ENCODE measurements at places on chromosomes 13 and 19.

- DNase-seq: no peak
Measured at GRCh38 chr13:113550453-113550852, 34.1 kb upstream of the TFDP1 start.

DNA sequence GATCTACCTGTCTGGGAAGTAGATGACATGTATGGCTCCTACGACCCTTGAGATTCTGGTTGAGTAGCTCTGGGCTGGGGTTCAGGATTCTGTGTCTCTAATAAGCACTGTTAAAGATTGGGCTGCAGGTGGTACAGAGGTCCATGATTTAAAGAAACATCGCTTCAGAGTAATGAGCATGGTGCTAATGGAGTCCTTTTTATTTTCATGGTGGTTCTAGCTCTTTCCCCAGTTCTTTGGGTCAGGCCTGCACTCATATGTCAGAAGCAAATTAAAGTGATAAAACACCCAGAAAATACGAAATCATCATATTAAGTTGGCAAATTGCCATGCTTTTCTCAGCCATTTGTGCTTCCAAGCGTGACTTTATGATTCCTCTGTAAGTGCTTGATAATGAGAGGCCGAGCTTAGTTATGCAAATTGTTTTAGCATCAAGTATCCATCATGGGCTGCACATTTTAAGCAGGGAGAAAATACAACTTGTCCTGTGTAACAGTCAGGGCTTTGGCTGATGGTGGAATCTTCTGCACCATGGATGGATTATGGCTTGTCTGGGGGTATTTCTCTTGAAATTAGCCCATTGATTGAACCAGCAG lies 45.1 kb downstream of the MTUS2 start:
- DNase-seq: no peak

DNA sequence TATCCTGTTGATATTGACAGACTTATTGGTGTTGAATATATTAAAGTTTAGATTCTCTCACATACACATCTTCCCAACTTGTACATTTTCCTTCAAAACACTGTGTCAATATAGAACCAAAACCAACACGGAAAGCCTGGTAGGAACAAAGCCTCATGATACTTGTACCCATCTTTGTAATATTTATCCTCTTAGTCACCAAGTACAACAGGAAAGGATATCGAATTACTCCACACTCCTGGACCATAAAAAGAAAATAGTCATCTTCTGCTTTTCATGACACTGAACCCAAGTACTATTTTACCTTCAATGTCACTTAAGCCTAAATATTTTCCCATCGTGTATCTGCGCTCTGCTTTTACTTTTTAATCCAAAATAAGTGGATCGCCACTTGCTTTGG lies 702.9 kb upstream of the PCDH9 start:
- DNase-seq: no peak

DNA sequence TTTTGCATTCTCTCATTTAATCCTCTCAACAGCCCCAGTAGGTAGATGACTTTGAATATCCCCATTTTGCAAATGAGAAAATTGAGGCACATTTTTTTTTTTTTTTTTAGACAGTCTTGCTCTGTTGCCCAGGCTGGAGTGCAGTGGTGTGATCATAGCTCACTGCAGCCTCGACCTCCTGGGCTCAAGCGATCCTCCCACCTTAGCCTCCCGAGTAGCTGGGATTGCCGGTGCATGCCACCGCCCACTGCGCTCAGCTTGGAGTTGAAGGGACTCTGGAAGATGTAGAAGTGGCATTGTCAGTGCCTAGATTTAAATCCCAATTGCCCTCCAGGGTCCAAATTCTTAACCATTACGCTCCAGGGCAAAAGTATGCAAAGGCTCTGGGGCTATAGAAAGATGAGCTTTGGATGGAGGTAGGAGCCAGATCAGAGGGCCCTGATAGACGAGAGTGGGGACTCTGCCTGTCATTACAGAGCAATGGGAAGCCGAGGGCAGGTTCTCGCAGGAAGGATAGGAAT lies 813 bp upstream of the MCOLN1 start:
- DNase-seq: no peak

GRCh38 chr19:16527971-16528521 lies 14.2 kb downstream of the CHERP start:
- DNase-seq: peak; percentile 15

- no peak for DNase-seq
Measured at GRCh38 chr13:32022311-32022710, 9.3 kb upstream of the FRY start.

GRCh38 chr13:29543230-29544215 lies 52.0 kb downstream of the SLC7A1 start:
- DNase-seq: no peak

DNA sequence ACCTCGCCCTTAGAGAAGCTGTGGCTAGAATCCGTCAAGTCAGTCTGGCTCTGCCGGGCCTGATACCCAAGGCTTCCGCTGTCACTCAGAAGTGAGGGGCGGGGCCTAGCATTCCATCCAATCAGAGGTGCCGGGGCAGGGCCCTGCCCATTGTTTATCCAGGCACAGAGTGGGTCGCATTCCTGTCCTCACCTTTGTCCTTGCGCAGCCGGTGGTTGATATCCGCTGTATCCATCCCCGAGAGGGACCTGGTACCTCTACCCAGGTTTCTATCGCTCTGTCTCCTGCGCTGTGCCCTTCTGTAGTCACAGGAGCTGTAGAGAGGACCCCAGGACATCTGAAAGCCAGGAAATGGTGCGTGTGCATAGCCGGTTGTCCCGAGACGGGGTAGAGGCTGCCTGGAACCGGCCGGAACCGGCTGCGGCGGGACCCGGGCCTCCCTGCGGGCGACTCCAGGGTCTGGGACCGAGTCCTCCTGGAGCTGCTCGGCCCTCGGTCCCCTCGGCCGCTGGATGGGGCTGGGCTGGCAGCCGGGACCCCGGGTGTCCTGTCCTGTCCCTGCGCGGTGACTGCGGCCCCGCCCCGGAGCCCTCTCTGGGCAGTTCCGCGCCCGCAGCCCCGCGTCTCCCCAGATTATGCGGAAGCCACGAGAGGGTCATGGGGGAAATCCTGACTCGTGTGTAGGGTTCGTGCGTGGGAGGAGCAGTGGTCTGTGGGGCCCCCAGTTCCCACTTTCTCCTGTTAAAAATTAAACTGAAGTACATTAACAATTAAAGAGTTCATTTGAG lies at the start of gene ZNF763:
Gene ZNF763, plus strand, starts transcription at position 183 of the 788 bp plus-strand sequence. Its CDS starts 169 bp downstream, at position 352.
- DNase-seq: peak; percentile 76

GRCh38 chr13:24045597-24045996 lies 114.9 kb upstream of the SPATA13 start:
- DNase-seq: no peak

- DNase-seq: no peak
Measured at GRCh38 chr19:2255112-2255845, 938 bp downstream of the JSRP1 start.

GRCh38 chr13:39451301-39451700 lies 151.7 kb downstream of the LHFPL6 start:
- DNase-seq: no peak

DNA sequence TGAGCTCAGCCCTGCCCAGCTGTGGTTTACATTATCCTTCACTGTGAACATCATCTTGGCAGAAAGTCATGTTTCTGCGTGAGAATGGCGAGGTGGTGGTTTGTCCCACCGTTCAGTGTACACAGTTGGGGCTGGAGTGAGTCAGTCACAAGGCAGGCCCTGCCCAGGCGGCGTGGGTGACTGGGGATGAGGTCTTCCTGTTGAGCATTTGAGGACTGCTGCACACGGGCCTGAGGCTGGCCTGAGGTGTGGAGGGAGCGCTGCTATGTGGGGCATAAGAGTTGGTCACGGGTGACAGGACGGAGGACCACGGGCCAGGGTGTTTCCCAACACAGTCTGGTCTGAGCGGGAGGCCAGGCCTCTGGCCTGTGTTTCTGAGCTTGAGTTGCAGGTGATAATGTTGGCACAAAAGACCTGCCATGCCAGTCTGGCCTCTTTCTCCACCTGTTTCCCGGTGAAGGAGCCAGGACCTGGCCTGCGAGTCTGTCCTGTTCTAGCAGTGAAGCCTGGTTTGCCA lies 13.4 kb upstream of the C19orf33 start:
- no peak for DNase-seq

DNA sequence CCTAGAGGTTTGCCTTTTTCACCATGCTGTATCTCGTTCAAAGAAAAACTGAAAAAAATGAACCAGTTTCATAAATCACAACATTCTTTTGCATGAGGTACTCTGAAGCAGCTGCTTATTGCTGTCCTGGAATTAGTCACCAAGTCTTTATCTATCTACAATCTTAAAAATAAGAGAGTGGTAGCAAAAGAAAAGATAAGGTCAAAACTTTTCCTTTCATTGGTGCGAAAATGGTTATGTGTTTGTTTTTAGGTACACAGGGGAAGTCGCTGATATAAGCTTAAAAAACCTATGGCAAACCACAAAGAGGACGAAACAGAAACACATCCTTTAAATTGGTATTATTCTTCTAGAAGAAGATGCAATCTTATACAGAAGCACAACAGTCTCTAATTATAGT lies 20.7 kb downstream of the OBI1 start:
- DNase-seq: no peak

- DNase-seq: no peak
Measured at GRCh38 chr13:41025518-41025917, 6.4 kb upstream of the ELF1 start.

DNA sequence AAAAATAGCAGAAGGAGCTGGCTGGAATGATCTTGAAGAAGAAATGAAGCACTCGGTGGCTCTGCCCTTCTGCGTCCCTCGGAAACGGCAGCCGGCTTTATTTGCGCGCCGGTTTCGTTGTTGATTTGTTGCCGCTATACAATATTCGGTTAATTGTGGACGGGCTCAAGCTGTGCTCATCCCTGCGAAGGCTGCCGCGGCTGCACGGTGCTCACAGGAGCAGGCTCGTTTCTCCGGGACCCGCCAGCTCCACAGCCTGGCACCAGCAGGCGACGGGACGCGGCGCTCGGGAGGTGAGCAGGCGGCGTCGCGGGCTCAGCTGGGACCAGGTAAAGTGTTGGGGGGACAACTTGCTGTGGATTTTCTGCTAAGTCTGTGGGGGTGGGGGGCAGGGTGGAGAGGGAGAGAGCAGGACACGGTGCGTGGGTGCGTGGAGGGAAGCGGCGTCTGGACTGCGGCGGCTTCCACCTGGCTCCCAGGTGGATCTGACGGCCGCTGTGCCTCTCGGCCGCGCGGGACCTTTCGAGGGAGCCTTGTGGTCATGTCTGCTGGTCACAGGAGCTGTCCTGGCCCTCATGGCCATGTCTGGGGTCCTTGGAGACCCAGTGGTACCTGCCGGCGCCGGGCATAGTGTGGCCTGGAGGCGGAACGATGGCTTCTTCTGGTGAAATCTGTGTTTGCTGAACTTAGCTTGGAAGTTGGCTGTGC lies 90.9 kb downstream of the TEX29 start:
- DNase-seq: no peak

DNA sequence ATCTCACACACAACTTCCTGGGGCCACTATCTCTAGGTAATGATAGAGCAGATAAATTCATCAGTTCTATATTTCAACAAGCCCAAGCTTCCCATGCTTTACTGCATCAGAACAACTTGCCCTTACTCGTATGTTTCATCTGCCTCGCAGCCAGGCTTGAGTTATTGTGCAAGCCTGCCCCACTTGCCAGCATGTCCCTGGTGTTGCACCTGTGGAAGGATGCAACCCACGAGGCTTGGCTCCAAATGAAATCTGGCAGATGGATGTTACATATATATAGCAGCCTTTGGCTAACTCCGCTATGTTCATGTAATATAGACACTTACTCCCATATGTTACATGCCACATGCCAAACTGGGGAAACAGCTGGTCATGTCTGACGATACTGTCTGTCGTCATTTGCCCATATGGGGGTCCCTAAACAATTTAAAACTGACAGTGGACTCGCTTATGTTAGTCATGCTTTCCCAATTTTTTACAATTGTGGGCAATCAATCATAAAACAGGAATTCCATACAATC lies 6.2 kb downstream of the ERVK3-1 start:
- DNase-seq: no peak

DNA sequence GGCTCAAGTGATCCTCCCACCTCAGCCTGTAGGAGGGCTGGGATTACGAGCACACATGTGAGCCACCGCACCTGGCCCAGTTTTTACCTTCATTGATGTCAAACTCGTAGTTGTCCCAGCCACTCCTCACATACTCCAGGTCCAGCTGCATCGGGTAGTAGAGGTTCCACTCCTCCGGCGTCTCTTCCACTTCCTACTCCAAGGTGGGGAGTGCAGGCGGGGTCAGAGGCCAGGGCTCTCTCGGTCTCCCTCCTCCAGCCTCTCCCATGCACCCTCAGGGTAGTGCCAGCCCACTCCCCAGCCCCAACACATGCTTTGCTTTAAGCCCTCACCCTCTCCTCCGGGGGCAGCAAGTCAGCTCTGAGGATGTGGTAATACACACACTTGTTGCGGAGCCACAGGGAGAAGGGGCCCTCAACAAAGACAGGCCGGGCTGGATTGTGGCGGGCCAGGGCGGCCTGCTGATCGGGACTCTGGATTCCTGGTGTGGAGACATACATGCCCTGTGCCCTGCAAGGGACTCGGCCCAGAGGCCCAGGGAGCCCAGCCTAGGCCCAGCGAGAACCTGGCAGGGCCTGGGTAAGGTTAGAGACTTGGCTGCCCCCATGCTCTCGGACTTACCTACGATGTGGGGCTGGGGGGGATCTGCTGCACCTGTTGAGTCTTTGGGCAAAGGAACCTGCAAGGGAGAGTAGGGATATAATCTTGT lies 1.9 kb upstream of the ZNF653 start:
- no peak for DNase-seq

GRCh38 chr19:16877581-16877980 lies 11.2 kb upstream of the F2RL3 start:
- DNase-seq: no peak

- no peak for DNase-seq
Measured at GRCh38 chr13:80030491-80030890, 310.4 kb downstream of the SPRY2 start.

- DNase-seq: no peak
Measured at GRCh38 chr13:20969182-20969581, 66.6 kb upstream of the XPO4 start.

DNA sequence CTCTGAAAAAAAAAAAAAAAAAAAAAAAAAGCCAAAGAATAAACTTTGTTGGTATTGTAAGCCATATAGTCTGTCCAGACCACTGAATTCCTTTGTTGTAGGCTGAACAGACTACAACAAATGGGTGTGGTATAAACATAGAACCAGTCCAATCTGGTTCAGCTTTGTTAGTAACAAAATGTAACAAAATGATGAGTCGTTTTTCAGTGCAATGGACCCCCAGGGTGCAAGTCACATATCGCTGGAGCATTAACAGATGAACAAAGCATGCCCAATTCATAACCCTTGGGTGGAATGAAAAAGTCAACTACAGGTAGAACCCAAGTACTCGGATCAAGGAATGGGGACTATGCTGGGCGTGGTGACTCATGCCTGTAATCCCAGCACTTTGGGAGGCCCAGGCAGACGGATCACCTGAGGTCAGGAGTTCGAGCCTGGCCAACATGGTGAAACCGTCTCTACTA lies 13.6 kb upstream of the FCHO1 start:
- no peak for DNase-seq

Data from stimulated activated CD4-positive, alpha-beta T cell treated with anti-CD3 and anti-CD28 coated beads, Interleukin-1b, Interleukin-23, amount 100 ng/mL, for 1 hour (primary cell).